NCI-H1417 treated with DMSO at 0.1 percent for 48 hours (cell line): ENCODE measurements at places on chromosomes 5 and 9.
A peak's percentile ranks its signal among the peaks of the same experiment; 100 is the strongest.

GRCh38 chr5:178462816-178463215 lies 127.4 kb downstream of the COL23A1 start:
- no peak for DNase-seq

DNA sequence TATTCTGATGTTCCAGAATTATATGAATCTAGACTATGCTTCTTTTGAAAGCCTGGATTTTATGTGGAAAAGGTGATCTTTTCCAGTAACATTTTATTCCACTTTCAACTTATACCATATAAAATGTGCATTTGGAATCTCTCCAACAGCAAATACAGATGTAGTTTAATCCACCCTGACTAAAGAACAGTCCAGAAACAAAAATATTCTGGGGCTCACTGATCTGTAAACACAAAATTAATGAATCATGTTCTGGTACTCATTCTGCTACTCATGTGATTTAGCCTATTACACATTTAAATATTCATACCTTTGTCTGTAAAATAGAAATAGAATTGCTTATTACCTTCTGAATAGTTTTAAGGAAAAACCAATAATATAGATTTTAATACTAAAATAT lies 125.8 kb downstream of the ARRDC3 start:
- DNase-seq, result no peak

- no peak for DNase-seq
These were observed 6.7 kb upstream of the SLIT3 start for GRCh38 chr5:169307646-169308045.

DNA sequence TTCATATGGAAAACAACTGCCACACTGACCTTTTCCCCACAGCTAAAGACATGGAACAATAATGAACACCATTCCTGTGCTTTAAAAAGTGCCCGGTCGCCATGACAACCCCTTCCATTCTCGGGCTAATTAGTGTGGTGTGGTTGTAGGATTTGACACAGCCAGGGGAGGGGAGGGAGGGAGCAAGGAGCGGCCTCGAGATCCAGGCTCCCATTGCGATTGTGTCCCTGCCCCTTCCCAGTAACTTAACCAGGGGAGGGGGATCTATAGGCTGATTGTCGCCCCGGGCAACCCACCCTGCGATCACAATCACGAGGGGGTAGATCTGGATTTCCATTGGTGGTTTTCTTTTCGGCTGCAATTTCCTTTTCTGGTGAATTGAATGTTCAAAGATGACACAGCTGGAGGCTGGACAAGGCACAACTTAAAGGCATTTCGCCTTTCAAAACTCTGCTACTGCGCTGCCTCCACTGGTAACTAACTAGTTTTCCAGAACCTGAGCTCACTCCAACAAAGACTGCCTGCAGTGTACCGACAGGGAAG lies 96.7 kb upstream of the RETREG1 start:
- DNase-seq, result peak; percentile 9

DNA sequence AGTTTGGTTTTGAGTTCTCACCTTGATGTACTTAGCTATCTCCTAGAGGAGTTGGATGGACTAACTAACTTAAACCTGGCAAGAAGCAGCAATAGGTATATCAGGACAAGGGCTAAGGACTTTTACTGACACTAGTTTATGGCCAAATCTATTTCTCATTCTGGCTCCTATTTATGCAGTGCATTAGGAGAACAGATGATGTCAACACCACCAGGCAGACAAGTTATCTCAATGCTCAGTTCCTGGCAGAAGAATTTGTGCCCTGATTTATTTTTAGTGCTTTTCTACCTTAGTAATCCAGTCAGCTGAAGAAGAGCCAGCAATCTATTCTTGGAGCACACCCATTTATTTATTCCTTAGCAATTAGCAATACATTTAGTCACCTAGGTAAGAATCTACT lies 30.7 kb upstream of the MYOT start:
- no peak for DNase-seq

GRCh38 chr5:122183788-122184170 lies 54.4 kb downstream of the ZNF474 start:
- DNase-seq, result no peak

DNA sequence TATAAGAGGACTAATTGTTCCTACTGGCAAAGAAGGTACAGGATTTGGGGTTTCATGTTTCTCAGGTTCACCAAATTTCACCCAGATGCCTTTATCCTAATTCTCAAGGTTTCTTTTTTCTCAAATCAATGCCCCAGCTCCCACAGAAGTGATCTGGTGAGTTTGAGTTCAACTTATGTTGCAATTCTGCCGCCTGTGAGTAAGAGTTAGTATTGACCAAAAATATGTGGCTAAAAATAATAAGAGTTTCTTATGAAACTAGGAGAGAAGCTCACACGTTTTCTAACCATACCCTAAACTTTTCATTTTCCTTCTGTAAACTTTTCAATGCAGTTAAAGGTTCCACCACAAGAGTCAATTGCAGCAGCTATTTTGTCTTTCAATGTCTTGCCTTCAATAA lies 15.1 kb downstream of the SLCO6A1 start:
- no peak for DNase-seq

DNA sequence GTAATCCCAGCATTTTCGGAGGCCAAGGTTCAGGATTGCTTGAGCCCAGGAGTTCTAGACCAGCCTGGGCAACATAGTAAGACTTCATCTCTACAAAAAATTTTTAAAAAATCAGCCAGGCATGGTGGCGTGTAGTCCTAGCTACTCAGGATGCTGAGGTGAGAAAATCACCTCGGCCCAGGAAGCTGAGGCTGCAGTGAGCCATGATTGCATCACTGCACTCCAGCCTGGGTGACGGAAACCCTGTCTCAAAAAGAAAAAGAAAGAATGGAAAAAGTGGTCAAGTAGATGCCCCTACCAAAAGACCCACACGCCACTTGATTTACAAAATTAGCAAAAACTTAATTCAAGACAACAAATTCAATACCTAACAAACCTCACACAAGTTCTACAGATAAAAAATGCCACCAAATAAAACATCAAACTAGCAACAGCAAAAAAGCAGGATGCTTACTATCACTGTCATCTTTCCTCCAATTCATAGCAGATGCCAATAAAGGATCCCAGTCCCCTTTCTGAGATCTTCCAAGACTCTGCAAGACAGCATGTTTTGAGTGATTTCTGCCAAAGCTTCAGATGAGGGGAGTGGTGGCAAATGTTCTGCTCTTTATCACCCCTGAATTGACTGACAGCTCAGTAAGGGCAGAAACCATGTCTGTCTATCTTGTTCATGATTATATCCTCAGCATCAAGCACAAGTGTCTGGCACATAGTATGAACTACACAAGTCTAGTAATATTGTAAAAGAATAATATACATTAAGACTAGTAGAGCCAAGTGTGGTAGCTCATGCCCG lies 34.2 kb upstream of the TESK1 start:
- no peak for DNase-seq

- no peak for DNase-seq
These were observed 15.4 kb downstream of the FAM174A start for GRCh38 chr5:100550531-100551051.

DNA sequence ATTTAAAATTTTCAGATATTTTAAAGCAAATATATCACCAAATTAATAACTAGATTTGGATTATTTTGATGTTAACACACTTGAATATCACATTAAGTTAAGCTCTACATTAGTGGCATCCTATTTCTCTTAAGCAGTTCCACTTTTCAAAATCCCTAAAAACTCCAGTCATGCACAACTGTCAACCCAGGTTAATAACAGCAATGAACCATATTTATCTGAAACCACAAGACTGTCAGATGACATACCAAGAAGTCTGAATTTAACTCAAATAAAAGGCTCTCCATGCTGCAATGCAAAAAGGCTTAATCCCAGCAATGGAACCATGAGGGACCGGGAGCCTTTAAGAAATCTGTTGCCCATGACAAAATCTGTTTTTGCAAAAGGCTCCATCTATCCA lies 27.5 kb downstream of the FNIP1 start:
- DNase-seq, result no peak

- no peak for DNase-seq
These were observed 496 bp downstream of the CXCL14 start for GRCh38 chr5:135578305-135578684.

GRCh38 chr9:112443200-112443599 lies 43.4 kb upstream of the KIAA1958 start:
- no peak for DNase-seq

GRCh38 chr5:92652756-92653155 lies 928.3 kb downstream of the NR2F1-AS1 start:
- no peak for DNase-seq

DNA sequence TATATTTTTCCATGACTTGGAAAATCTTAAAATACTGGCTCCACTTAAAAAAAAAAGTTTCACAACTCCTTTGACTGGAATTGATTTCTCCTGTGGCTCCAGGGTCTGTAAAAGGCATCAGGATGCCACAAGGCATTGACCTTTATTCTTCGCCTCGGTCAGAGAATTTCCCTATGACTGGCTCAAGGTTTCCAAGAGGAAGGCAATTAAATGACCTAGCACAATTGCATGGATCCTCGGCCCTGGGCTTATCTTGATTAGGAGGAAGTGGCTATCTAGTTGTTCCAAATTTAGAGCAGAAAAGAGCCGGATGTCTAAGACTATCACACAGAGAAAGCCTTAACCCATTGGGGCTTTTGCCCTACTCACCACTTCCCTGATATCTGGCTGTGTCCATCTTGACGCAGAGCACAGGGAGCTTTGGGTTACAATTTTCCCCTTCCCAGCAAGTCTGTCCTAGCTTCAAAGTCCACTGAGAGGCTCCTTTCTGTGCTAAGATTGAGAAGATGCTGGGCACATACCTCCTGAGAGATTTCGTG lies 56.9 kb upstream of the COL15A1 start:
- no peak for DNase-seq

DNA sequence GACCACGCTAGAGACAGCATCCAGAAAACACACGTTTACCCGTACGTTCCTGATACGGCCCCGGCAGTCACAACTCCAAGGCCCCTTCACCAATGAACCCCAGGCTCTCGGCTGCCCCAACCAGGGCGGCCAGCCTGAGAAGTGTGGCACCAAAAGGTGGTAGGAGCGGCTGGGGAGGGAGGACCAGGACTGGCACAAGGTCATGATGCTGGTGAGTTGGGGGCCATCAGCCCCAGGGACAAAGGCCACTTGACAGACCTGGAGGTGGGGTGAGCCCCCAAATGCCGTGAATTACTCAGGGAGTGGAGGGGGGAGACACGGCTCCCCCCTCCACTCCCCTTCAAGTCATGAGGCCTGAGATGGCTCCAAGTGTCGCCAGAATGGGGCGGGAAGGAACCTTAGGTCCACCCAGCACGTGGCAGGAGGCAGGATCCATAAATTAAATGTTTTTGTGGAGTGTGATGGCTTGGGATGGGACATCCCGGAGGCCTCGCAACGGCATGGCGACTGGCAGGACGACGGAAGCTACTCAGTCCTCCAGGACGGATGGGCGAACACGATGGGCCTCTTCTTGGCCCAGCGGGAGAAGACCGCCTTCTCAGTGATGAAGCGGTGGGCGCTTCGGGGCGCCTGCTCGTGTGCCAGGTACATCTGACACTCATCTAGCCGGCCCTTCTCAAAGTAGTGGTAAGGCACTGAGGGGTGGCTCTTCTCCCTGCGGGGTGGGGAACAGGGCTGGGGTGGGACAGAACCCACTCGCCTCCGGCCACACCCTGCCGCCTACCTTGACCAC lies 8.7 kb upstream of the ST6GALNAC6 start:
- DNase-seq, result no peak

DNA sequence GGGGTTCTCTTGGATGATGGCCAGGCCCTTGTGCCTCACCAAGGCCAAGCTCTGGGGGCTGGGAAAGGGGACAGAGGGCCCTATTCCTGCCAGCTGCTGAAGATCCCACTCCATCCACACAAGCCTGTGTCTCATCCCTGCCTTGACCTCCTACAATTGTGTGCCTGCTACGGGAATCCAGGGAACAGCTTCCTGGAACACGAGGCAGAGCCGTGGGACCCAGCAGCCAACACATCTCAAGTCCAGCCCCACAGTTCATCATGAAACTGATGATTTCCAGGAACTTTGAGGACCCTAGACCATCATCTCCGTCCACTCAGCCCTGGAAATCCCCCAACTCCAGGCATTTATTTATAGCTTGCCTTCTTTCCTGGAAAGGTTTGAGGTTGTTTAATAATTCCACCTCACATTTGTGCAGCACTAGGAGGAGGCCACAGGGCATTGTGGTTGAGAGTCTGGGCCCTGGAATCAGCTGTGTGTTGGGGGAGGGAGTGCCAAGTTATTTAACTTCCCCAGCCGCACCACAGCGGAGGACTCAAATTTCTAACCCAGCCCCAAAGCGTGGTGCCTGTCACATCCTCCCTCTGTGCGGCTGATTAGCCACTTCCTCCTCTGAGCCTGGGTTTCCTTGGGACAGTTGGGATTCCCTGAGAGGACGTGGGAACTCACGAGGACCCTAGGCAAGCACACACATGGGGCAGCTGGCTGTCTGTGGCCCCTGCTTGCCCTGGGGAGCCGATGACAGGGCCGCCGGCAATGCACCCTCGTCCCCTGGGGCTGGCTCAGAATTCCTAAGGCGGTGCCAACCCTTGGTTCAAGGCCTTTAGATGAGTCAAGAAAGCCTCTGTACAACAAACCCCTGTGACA lies 58.2 kb upstream of the GGTA1 start:
- DNase-seq, result no peak

DNA sequence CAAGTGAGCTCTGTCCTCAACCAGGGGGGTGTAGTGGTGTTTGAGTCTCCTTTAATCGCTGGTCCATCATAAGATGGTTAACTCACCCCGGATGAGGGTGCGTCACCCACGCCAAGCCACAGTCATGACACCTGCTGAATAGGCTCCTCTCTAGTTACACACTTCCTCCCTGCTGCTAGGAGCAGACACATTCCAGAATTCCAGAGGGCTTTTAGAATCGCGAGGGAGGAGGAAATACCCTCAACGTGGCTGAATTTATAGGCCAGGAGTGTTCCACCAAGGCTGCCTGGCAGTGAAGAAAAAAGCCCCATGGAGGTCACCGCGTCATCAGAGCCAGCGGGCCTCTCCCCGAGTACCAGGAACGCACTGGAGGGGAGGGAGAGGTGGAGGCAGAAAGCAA lies 5.1 kb downstream of the GLRX start:
- no peak for DNase-seq

- no peak for DNase-seq
These were observed 74.8 kb downstream of the CCDC192 start for GRCh38 chr5:127777957-127778356.

GRCh38 chr9:81225596-81225995 lies 463.8 kb downstream of the TLE1 start:
- DNase-seq, result no peak

DNA sequence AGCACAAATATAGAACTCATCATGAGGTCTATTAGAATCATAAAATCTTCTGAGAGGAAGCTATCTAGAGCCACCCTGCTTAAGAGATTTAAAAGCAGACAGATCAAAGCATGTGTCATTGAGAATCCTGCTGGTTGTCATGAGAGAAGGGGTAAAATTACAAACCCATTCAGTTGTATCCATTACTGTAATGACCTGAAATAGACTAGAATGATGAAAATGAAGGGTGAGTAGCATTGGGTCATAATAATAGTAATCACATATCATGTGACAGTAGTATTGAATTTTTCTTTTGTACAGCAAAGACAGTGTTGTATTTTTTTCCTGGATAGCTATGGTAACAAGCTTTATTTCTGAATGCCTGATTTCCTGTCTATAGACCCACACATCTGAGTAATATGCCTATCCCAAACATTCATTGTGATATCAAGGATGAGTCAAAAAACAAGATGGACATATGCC lies 149.0 kb downstream of the PDE4D start:
- no peak for DNase-seq
